Stimulated activated naive B cell treated with anti-CD40 and anti-IgM and Interleukin-4, amounts not matched to agents 10 μg/mL and 1 μg/mL and 100 μg/mL, for 72 hours (primary cell): ENCODE measurements at places on chromosomes 3 and 15.

GRCh38 chr3:13479582-13480339, at the start of gene HDAC11:
Gene HDAC11 (plus strand): TSS chr3:13480306. CDS start chr3:13480348, 42 bp downstream.
- H3K36me3 ChIP-seq, result no peaks in the 10 kb centered on the region
- peak within 1 kb of the TSS; percentile 96 for H3K27ac ChIP-seq
- peak within 1 kb of the TSS; percentile 97 for H3K4me3 ChIP-seq
- peaks cover 10% of the 10 kb centered on the region for H3K4me1 ChIP-seq
- H3K27me3 ChIP-seq, result peaks cover 2% of the 10 kb centered on the region

- H3K4me1 ChIP-seq, result peaks cover 29% of the 10 kb centered on the region
Observed at GRCh38 chr15:52139599-52140462, 27.3 kb upstream of the BCL2L10 start.

- H3K27ac ChIP-seq, result no peak overlapping the region
- H3K27me3 ChIP-seq, result no peaks in the 10 kb centered on the region
- DNase-seq, result no peak
- no peaks in the 10 kb centered on the region for H3K36me3 ChIP-seq
- no peaks in the 10 kb centered on the region for H3K4me1 ChIP-seq
Observed at GRCh38 chr15:80861731-80862170, 82.6 kb downstream of the CEMIP start.

- H3K27ac ChIP-seq, result peak overlapping the region; percentile 81
- no peak for DNase-seq
- H3K27me3 ChIP-seq, result no peaks in the 10 kb centered on the region
- H3K36me3 ChIP-seq, result no peaks in the 10 kb centered on the region
Observed at GRCh38 chr3:157130467-157131251, 29.3 kb downstream of the CCNL1 start.
